ENCODE measurements at places on chromosomes 2 and 18.

DNA sequence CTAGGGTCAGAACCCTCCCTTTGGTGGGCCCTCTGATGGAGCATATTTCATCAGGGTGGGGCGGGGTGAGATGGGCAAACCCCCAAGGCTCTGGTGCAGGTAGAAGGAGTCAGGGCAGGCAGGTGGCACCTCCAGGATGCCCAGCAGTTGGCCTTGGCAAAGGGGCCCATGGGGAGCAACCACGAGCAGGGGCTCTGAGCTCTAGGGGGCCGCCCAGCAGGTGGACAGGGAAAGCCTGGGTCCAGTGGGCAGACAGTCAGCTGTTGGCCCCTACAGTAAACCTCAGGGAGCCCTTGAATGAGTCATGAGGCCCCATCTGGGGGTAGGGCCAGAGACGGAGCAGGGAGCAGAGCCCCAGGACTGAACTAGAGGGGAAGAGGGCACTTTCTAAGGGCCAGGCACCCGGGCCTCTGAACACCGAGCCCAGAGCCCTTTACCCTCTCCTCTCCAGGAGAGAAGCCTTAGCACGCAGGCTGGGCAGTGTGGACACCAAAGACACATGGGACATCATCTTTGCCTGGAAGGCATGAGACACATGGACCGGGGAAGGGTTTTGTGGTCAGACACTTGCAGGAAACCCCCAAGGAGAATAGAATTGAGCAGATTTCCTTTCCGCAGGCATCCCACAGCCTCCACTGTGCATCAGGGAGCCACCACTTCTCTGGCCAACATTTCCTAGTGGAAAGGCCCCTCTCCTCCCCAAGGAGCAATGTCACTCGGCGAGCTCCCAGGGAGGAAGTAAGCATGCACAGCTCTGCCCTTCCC is 257.3 kb downstream of the GLI2 start:
- DNase-seq = no peak

DNA sequence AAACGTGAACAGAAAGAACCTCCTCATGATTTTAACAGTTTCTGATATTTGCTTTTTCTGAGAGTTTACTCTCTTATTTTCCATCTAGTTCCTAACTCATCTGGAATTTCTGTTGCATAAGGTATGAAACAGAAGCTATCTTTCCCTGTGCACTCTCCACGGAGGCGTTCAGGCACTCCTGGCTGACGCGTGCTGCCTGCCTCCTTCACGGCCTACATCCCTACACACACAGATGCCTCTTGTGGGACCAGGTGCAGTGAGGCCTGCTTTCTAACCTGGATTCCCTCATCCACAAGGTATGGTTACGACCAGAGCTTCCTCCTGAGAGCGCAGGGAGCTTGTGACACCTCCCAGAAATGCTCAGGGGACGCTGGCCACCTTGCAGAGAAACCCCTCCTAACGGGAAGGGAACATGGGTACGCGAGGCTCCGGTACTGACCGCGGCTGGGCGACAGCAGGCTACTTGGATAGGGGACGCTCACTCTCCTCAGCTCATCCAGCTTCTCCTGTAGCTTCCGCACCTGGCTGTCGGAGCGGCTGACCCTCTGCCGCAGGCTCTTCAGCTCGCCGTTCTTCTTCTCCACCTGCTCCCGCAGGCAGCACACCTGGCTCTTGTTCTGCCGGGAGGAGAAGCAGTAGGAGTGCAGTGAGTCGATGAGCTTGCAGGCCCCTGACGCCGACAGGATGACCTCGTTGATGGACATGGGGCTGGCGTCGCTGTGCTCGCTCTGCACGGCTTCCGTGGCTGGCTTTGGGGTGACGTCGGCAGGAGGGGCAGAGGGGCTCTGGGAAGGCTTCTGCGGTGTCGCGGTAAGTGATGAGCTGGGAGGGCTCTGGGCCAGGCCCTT is 4.3 kb downstream of the THAP4 start:
- no peak for DNase-seq

- peak; percentile 34 for DNase-seq
Observed at GRCh38 chr18:3703732-3704176, 253.8 kb downstream of the TGIF1 start.

- DNase-seq = no peak
Observed at GRCh38 chr2:217920879-217921603, 81.8 kb downstream of the TNS1 start.

- DNase-seq = no peak
Observed at GRCh38 chr2:240138254-240138984, 2.0 kb downstream of the OTOS start.

DNA sequence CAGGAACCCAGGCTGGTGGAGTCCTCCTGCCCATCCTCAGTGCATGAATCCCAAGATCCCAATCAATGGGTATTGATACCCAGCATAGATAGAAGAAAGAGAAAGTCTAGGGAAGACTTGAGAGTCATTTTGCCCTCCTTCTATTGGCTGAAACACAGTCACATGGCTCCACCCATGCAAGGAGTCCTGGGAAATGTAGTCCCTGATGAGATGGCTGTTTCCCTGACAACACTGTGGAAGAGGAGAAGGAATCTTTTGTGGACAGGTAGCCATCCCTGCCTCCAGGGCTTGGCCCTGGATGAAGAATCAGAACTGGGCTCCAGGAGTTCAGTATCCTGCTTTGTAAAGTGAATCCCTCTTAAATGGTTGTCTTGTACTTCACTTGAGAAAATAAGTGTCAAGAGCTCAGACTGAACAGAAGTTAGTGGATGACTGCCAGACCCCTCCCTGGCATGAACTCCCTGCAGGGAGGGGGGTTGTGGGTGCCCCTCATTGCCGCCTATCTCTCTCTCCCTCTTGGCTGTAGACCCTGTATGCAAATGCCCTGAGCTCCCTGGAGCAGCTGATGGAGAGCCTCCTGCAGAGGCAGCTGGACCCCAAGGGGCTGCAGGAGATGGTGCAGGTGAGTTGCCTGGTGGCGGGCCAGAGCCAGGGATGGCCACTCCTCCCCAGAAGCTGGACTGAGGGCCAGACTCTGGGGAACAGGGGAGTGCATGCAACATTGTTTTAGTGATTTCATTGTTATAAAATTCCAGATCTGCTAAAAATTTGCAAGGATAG is 36.1 kb downstream of the MROH2A start:
- DNase-seq = no peak

Measured in HEK293T (cell line).